ENCODE measurements at places on chromosomes 7 and 10. TPM values are rescaled to one million over a fixed set of nuclear protein-coding genes. Genes with fewer than 3 reads are reported as not detected.

The PRLHR gene
- total RNA-seq, result not detected

The C10orf143 gene
- total RNA-seq, result 1.5 TPM

The MRLN gene
- total RNA-seq, result not detected

The SPDYE11 gene
- total RNA-seq, result not detected

The TBRG4 gene
- total RNA-seq, result 66.7 TPM

The TMEM229A gene
- 2.1 TPM for total RNA-seq

The CPXM2 gene
- total RNA-seq, result 1.4 TPM

The OPN1SW gene
- total RNA-seq, result not detected

The BMPER gene
- total RNA-seq, result 66.5 TPM

The ACTL6B gene
- total RNA-seq, result not detected

The RAPGEF5 gene
- total RNA-seq, result 23.2 TPM

The SEC31B gene
- 9.0 TPM for total RNA-seq

The LRRC4 gene
- total RNA-seq, result 1.2 TPM

The SPDYE2 gene
- total RNA-seq, result not detected

The LIPK gene
- not detected for total RNA-seq

The MRC1 gene
- total RNA-seq, result 0.09 TPM

The SFTPD gene
- total RNA-seq, result 0.29 TPM

The ABLIM1 gene
- total RNA-seq, result 64.9 TPM

The SPAM1 gene
- total RNA-seq, result 0.67 TPM

- H3K4me3 ChIP-seq, result no peak overlapping the region
- no peaks in the 10 kb centered on the region for H3K36me3 ChIP-seq
- no peaks in the 10 kb centered on the region for H3K27me3 ChIP-seq
Measured at GRCh38 chr10:104406715-104407650, 53.4 kb downstream of the CFAP58 start.

DNA sequence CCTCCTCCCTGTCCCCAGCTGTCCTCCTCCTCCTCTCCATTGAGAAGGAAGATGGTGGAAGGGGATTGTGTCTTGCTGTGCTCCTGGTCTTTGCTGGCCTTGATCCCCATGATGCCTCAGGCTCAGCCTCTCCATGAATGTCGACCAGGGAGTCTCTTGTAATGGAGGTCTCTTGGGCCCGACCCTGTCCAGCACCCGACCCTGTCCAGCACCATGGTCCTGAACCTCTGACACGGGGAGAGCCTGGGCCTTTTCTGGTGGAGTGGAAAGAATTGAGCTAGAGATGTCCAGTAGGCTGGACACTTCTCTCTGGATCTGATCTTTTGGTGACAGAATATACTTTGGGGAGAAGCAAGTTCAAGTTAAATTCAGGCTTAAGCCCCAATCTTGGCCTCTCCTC, 42.3 kb upstream of the HMX3 start:
- H3K4me1 ChIP-seq, result no peaks in the 10 kb centered on the region
- DNase-seq, result peak; percentile 60
- no peaks in the 10 kb centered on the region for H3K27me3 ChIP-seq

GRCh38 chr7:140084972-140085371, 22.2 kb upstream of the PARP12 start:
- no peak overlapping the region for H3K4me3 ChIP-seq
- no peak for DNase-seq
- H3K27ac ChIP-seq, result no peak overlapping the region
- no peaks in the 10 kb centered on the region for H3K27me3 ChIP-seq
- no peaks in the 10 kb centered on the region for H3K4me1 ChIP-seq
- peaks cover 13% of the 10 kb centered on the region for H3K36me3 ChIP-seq

DNA sequence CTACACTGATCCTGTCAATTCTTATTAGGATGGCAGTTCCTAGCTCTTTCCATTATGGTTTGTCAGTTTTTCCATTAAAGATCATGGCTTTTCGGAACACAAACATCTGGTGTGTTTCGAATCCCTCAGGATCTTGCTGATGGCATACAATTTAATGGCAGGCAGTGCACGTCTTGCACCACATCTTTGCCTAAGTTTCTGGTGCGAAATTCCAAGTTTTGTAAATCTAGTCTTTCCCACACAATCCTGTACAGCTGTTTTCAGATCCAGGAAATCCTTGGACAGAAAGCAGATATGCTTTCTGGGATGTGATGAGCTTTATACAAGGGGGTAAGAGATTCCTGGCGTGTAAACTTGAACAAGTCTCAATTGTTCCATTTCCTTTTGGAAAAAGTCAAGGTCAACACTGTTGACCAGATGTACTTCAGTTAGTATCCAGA, 224.3 kb upstream of the PHYHIPL start:
- no peaks in the 10 kb centered on the region for H3K4me1 ChIP-seq
- no peak overlapping the region for H3K4me3 ChIP-seq

GRCh38 chr10:7608001-7608400, 58.8 kb downstream of the ITIH5 start:
- H3K27ac ChIP-seq, result no peak overlapping the region
- H3K36me3 ChIP-seq, result no peaks in the 10 kb centered on the region
- peaks cover 3% of the 10 kb centered on the region for H3K4me1 ChIP-seq
- no peaks in the 10 kb centered on the region for H3K27me3 ChIP-seq
- no peak overlapping the region for H3K4me3 ChIP-seq

DNA sequence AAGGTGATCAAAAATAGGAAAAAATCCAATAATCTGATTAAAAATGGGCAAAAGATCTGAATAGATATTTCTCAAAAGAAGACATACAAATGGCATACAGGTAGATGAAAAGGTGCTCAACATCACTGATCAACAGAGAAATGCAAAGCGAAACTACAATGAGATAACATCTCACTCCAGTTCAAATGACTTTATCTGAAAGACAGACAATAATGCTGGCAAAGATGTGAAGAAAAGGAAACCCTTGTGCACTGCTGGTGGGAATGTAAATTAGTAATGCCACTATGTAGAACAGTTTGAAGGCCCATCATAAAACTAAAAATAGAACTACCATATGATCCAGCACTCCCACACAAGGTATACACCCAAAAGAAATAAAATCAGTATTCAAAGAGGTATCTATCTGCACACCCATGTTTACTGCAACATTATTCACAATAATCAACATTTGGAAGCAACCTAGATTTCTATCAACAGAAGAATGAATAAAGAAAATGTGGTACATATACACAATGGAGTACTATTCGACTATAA, 85.0 kb downstream of the LRRN3 start:
- H3K36me3 ChIP-seq, result no peaks in the 10 kb centered on the region
- no peak overlapping the region for H3K4me3 ChIP-seq
- no peaks in the 10 kb centered on the region for H3K27me3 ChIP-seq
- DNase-seq, result no peak
- no peaks in the 10 kb centered on the region for H3K4me1 ChIP-seq

GRCh38 chr10:6185039-6185716, 17.6 kb upstream of the PFKFB3 start:
- no peaks in the 10 kb centered on the region for H3K36me3 ChIP-seq
- no peaks in the 10 kb centered on the region for H3K27me3 ChIP-seq
- peak; percentile 80 for DNase-seq
- H3K27ac ChIP-seq, result no peak overlapping the region
- H3K4me3 ChIP-seq, result no peak overlapping the region

GRCh38 chr10:86840498-86840897, 84.1 kb downstream of the BMPR1A start:
- H3K27me3 ChIP-seq, result no peaks in the 10 kb centered on the region
- peaks cover 52% of the 10 kb centered on the region for H3K36me3 ChIP-seq
- DNase-seq, result no peak
- no peak overlapping the region for H3K4me3 ChIP-seq

DNA sequence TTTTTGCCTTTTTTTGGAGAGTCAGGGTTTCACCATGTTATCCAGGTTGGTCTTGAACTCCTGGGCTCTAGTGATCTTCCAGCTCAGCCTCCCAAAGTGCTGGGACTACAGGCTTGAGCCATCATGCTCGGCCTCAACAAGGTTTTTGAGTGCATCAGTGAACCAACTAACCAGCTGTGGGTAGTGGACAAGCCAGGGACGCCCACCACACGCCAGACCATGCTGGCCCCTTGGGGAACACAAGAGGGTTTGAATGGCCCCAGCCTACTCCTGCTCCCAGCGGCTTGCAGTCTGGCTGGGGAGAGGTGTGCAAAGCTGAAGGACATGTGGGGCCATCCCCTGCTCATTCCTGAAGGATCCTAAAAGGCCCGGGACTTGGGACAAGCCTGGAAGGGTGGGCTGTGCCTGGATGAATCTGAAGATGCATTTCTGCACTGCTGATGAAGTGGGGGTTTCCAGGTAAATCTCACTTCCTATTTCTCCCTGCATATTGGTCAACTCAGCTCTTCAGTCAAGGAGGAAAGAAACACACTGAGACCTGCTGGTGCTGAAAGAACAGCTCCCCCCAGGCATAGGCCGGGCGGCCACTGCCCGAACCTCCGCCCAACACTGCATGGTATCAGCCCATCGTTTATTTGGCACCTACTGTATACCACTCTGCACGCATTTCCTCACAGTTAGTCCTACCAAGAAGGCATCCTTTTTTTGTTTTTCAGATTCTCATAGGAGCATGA, 6.9 kb downstream of the MMD2 start:
- peak; percentile 84 for DNase-seq
- H3K4me1 ChIP-seq, result no peaks in the 10 kb centered on the region
- H3K27ac ChIP-seq, result no peak overlapping the region
- peaks cover 23% of the 10 kb centered on the region for H3K27me3 ChIP-seq
- H3K36me3 ChIP-seq, result no peaks in the 10 kb centered on the region

- no peak overlapping the region for H3K27ac ChIP-seq
- H3K4me3 ChIP-seq, result peak overlapping the region; percentile 6
- no peak for DNase-seq
- H3K4me1 ChIP-seq, result peaks cover 22% of the 10 kb centered on the region
- H3K27me3 ChIP-seq, result no peaks in the 10 kb centered on the region
Measured at GRCh38 chr7:13024121-13024674, 336.8 kb downstream of the ARL4A start.

DNA sequence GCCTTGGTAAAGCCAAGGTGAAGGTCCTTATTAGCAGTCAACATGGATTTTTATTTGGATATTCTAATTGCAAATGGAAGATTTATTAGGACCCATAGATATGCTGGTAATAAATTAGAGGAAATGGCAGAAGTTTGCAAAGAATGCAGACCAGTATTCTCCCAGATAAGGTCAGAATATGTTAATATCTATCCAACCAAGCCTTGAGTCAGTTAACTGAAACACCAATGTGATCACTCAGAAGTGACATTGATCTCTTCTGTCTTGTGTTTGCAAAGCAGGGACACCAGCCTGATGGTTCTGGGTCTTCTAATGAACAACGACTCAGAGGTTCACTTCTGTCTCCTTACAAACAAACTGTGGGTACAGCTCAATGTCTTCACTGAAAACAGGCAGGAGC, 21.5 kb downstream of the UROS start:
- H3K27me3 ChIP-seq, result no peaks in the 10 kb centered on the region
- DNase-seq, result no peak
- no peak overlapping the region for H3K27ac ChIP-seq
- H3K4me3 ChIP-seq, result peak overlapping the region; percentile 44
- H3K36me3 ChIP-seq, result peaks cover 30% of the 10 kb centered on the region
- peaks cover 13% of the 10 kb centered on the region for H3K4me1 ChIP-seq

GRCh38 chr10:48792687-48793096, 108.0 kb downstream of the WDFY4 start:
- H3K4me3 ChIP-seq, result no peak overlapping the region
- no peak overlapping the region for H3K27ac ChIP-seq
- no peak for DNase-seq
- no peaks in the 10 kb centered on the region for H3K4me1 ChIP-seq
- H3K36me3 ChIP-seq, result no peaks in the 10 kb centered on the region

DNA sequence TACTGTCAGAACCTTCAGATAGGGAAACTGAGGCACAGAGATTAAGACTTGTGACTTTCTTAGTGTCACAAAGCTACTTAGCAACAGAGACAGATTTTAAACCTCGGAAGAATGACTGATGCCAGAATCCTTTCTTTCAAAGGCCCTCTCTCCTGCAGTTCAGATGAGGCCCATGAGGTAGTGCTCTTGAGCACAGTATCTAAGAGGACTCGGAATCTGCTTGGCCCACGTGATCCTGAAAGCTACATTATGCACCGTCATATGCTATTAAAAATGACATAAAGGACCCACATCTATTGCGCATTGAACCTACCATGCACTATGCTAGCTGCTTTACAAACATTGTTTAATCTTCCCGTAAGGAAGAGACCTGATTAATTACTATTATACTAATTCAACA, 355.9 kb downstream of the SFMBT2 start:
- no peaks in the 10 kb centered on the region for H3K36me3 ChIP-seq
- no peak overlapping the region for H3K27ac ChIP-seq
- no peaks in the 10 kb centered on the region for H3K27me3 ChIP-seq
- DNase-seq, result peak; percentile 71
- no peaks in the 10 kb centered on the region for H3K4me1 ChIP-seq

DNA sequence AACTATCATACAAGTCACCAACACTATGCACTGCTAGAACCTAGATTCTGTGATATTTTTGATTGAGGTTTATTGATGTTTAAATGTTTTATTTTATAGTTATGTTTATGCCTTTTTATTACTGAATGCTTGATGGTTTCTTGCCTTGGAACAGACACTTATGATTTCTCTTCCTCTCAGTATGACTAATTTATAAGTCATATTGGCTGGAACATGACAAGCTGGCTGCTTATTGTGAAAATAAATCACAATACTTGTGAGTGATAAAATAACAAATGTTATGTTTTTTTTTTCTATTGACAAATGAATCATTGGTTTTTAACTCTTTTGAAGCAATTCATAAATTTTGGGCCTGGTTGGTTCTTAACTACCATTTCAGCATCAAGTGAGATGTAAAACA, 142.0 kb upstream of the MALRD1 start:
- H3K27ac ChIP-seq, result no peak overlapping the region
- DNase-seq, result no peak
- H3K36me3 ChIP-seq, result no peaks in the 10 kb centered on the region
- H3K4me1 ChIP-seq, result no peaks in the 10 kb centered on the region

GRCh38 chr10:69938541-69938991, 114.1 kb upstream of the MACROH2A2 start:
- no peaks in the 10 kb centered on the region for H3K27me3 ChIP-seq
- H3K27ac ChIP-seq, result no peak overlapping the region
- H3K4me1 ChIP-seq, result no peaks in the 10 kb centered on the region
- no peaks in the 10 kb centered on the region for H3K36me3 ChIP-seq
- no peak overlapping the region for H3K4me3 ChIP-seq
- DNase-seq, result no peak

DNA sequence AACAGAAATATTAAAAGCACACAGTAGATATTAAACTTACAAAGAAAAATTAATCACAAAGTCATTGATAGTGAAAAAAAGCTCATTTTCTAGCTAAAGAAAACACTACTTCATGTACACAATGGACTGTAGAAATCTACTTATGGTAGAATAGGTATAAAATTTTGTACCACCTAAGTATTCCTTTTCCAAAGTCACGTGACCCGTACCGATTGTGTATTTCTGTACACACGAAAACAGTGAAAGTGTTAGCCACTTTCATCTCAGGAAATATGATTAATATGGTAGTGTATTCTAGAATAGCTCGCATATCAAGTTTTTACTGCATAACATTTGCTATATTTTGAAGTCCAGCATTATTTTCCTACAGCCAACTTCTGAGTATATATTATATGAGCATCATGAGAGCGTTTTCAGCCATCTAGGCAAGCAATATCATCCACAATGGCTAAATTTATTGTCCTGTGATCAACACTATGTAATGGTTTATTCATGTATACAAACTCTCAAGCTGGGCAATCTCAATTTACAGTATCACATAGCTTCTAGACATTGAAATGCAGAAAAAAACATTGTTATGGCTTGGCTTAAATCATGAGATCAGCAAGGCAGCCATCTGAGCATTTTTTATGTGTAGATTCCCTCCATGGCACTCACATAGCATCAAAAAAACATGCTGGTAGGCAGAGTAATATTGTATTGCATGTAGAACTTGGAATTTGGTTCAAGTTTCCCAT, 114.7 kb downstream of the CD36 start:
- H3K27me3 ChIP-seq, result no peaks in the 10 kb centered on the region
- H3K4me1 ChIP-seq, result no peaks in the 10 kb centered on the region
- no peaks in the 10 kb centered on the region for H3K36me3 ChIP-seq
- no peak for DNase-seq
- no peak overlapping the region for H3K4me3 ChIP-seq
